ENCODE measurements at places on chromosomes 6 and 20. TPM values are rescaled to one million over a fixed set of nuclear protein-coding genes. Genes with fewer than 3 reads are reported as not detected.

- no peak for DNase-seq
- H3K27me3 ChIP-seq: no peaks in the 10 kb centered on the region
- H3K4me1 ChIP-seq: peaks cover 1% of the 10 kb centered on the region
- no peak overlapping the region for H3K4me3 ChIP-seq
- H3K27ac ChIP-seq: peak overlapping the region; percentile 20
- H3K36me3 ChIP-seq: peaks cover 12% of the 10 kb centered on the region
Observed at GRCh38 chr20:13819885-13820645, 35.2 kb downstream of the NDUFAF5 start.

The RBCK1 gene
- 108 TPM for total RNA-seq

DNA sequence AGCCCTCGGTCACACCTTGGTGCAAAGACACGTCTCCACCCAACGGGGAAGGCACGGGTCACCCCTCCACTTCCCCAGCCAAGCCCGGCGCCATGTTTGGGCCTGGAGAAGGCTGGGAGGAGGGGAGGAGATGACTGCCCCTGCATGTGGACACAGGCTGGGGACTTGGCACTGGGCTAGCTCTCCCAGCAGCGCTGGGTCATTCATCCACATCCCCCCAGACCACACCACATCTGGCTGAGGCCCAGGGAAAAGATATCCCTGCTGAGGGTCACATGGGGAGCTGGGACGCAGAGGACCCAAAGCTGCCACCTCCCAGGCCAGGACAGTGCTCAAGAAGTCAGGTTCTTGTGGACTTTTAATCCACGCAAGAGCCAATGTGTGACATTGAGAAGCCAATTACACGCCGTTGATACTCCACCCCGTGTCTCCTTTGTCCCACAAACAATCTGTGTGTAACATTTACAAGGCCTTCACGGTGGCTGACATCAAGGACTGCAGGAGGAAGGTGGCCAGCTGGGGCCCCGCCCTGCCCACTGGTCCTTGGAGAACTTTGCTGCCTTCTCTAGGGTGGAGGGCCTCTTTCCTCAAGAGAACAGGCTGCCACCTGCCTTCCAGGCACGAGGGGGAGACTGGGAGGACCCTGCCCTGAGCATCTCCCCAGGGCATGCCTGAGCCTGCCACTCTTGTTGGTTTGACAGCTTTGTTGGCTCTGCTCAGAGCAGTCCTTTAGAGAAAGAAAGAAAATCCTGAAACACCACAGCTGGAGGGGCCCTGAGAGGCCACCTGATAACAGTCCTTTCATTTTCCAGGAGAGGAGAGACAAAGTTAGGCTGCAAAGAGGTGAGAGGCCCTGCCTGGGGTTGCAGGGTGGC, 5.3 kb upstream of the IP6K3 start:
- peaks cover 11% of the 10 kb centered on the region for H3K4me1 ChIP-seq
- H3K27ac ChIP-seq: no peak overlapping the region
- no peaks in the 10 kb centered on the region for H3K36me3 ChIP-seq
- H3K4me3 ChIP-seq: no peak overlapping the region
- no peak for DNase-seq

DNA sequence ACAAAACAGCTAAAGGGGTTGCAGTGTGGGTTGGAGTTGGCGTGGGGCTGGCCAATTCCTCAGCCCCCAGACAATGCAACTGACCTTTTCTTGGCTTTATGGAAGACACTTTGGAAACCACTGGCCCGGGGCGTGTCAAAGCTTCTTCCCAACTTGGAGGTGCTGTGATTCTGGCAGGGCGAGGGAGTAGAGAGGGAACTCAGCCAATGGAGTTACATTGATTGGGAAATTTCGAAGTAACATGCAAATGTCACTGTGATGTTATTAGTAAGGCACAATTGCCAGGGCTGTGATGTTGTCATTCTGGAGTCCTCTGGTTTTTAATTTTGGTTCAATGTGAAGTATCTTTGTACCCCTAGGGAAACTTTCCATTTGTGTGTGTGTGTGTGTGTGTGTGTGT, 41.5 kb upstream of the EPB41L1 start:
- H3K4me3 ChIP-seq: no peak overlapping the region
- peaks cover 17% of the 10 kb centered on the region for H3K27me3 ChIP-seq
- H3K36me3 ChIP-seq: no peaks in the 10 kb centered on the region
- DNase-seq: no peak

GRCh38 chr20:25676164-25676809, 20.4 kb downstream of the ZNF337 start:
- peaks cover 39% of the 10 kb centered on the region for H3K36me3 ChIP-seq
- no peak overlapping the region for H3K27ac ChIP-seq
- no peak overlapping the region for H3K4me3 ChIP-seq
- H3K27me3 ChIP-seq: no peaks in the 10 kb centered on the region

GRCh38 chr6:12666886-12667285, 49.7 kb upstream of the PHACTR1 start:
- H3K4me1 ChIP-seq: no peaks in the 10 kb centered on the region
- DNase-seq: no peak
- peaks cover 8% of the 10 kb centered on the region for H3K27me3 ChIP-seq
- H3K4me3 ChIP-seq: no peak overlapping the region
- no peaks in the 10 kb centered on the region for H3K36me3 ChIP-seq
- H3K27ac ChIP-seq: no peak overlapping the region

DNA sequence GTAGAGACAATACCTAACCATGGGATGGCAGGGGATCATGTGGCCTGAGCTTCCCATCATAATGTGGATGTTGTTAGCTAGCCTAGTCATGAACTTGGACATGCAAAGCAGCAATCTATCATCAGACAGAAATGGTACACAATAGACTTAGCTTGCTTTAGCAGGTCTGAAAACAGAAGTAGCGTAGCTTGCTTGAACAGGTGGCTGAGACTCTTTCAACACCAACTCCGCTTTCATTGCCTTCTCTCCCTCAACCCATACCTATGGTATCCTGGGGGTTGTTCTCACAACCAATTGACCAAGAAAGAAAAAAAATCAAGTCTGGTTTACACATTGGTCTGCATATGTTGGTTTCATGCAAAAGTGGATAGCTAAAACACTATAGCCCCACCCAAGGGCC, 23.0 kb downstream of the CD164 start:
- H3K4me3 ChIP-seq: no peak overlapping the region
- H3K27ac ChIP-seq: no peak overlapping the region
- no peaks in the 10 kb centered on the region for H3K27me3 ChIP-seq
- no peak for DNase-seq

- DNase-seq: peak; percentile 39
- peaks cover 4% of the 10 kb centered on the region for H3K4me1 ChIP-seq
- peak overlapping the region; percentile 42 for H3K27ac ChIP-seq
Observed at GRCh38 chr6:35687658-35688604, 784 bp downstream of the FKBP5 start.

DNA sequence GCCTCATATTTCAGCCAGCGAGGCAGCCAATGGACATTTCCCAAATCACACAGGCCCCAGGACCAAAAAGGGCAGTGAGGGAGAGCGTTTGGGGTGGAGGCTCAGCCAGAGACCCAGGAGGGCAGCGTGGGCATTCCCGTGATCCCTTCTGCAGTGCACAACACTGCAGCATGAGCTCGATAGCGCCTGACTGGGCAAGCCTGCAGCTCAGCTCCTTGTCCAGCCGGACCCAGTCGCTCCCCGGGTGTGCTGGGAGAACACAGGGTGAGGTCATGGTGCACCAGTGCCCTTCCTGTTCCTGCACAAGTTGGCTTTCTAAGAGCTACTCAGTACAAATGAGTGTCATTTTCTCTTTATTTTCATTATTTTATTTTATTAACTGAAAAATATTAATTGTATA, 5.9 kb downstream of the TTLL2 start:
- no peak overlapping the region for H3K4me3 ChIP-seq
- no peak for DNase-seq
- no peaks in the 10 kb centered on the region for H3K27me3 ChIP-seq
- peaks cover 7% of the 10 kb centered on the region for H3K4me1 ChIP-seq

- no peaks in the 10 kb centered on the region for H3K27me3 ChIP-seq
- H3K27ac ChIP-seq: no peak overlapping the region
- DNase-seq: no peak
- H3K4me1 ChIP-seq: peaks cover 4% of the 10 kb centered on the region
- no peaks in the 10 kb centered on the region for H3K36me3 ChIP-seq
Observed at GRCh38 chr6:56032715-56033260, 157.4 kb upstream of the BMP5 start.

DNA sequence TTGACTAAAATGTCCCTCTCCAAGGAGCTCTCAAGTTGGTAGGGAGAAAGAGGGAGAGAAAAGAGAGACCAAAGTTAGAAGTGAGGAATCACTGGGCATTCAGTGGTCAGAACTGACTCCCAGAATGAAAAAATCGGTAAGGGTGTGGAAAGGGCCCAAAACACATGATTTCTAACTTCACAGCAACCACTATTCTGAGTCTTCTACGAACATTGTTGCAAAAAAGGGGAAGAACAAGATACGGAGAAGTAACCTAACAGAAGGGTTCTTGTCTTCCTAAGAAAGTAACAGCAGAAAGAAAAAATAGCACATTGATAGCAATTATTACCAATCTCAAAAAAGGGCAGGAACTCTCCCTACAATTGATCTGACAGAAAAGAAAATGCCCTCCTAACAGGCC, 65.6 kb downstream of the ATP9A start:
- peaks cover 76% of the 10 kb centered on the region for H3K4me1 ChIP-seq
- no peak overlapping the region for H3K4me3 ChIP-seq
- H3K36me3 ChIP-seq: peaks cover 5% of the 10 kb centered on the region
- DNase-seq: no peak

- no peak for DNase-seq
- H3K36me3 ChIP-seq: no peaks in the 10 kb centered on the region
- peak overlapping the region; percentile 12 for H3K27ac ChIP-seq
- H3K4me3 ChIP-seq: no peak overlapping the region
Observed at GRCh38 chr6:25165800-25166199, 113.4 kb upstream of the CARMIL1 start.

DNA sequence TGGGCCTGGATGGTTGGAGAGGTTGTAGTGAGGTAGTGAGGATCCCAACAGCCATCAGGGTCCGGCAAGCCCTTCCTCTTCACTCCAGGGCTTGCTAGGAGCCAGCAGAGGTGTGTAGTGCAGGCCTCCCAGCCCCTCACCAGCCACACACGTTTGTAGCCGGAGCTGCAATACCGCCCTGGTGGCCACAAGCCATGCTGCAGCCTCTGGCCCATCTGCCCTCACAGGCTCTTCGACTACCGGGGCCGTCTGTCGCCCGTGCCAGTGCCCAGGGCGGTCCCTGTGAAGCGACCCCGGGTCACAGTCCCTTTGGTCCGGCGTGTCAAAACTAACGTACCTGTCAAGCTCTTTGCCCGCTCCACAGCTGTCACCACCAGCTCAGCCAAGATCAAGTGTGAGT, 36.4 kb downstream of the EIF2S2 start:
- peaks cover 9% of the 10 kb centered on the region for H3K36me3 ChIP-seq
- no peak overlapping the region for H3K4me3 ChIP-seq
- no peak for DNase-seq

DNA sequence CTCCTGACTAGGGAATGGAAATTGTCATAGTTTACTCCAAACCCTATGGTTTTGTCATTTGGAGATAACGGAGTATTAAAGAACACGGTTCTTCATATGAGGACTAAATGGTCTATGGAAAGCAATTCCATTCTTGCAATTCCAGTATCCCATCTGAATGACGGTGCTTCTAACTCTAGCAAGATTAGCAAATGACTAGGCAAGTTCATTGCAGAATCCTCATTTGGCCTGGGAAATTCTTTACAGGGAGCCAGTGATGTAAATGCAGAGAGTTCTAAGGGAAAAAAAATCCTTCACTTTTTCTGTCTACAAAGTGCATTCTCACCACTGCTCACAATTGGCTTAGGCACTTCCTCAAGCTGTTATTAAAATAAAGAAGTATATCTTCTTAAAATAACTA, 111.5 kb downstream of the MOXD1 start:
- no peaks in the 10 kb centered on the region for H3K36me3 ChIP-seq
- H3K4me3 ChIP-seq: no peak overlapping the region
- no peaks in the 10 kb centered on the region for H3K4me1 ChIP-seq
- H3K27me3 ChIP-seq: no peaks in the 10 kb centered on the region
- H3K27ac ChIP-seq: no peak overlapping the region

DNA sequence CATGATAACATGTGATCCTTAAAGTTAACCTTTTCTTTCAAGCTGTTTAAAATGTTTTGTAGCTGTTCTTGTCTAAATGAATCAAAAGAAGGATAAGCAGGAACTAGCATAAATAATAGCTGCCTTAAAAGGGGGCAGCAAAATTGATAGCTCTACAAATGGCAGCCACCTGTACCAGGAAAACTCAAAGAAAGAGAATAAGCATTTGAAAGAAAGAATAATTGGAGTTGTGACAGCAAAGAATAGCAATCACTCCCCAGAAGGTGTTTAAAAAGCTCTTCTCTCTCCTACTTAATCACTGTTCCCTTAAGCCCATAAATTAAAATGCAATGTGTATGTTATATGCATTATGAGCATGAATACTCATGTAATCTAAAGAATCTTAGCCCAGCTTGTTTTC, 114.6 kb downstream of the SIM1 start:
- H3K36me3 ChIP-seq: no peaks in the 10 kb centered on the region
- H3K4me3 ChIP-seq: no peak overlapping the region
- DNase-seq: no peak
- peaks cover 19% of the 10 kb centered on the region for H3K4me1 ChIP-seq

- H3K27me3 ChIP-seq: peaks cover 4% of the 10 kb centered on the region
- no peaks in the 10 kb centered on the region for H3K4me1 ChIP-seq
- no peaks in the 10 kb centered on the region for H3K36me3 ChIP-seq
- DNase-seq: no peak
Observed at GRCh38 chr20:584161-584970, 25.7 kb downstream of the TCF15 start.

DNA sequence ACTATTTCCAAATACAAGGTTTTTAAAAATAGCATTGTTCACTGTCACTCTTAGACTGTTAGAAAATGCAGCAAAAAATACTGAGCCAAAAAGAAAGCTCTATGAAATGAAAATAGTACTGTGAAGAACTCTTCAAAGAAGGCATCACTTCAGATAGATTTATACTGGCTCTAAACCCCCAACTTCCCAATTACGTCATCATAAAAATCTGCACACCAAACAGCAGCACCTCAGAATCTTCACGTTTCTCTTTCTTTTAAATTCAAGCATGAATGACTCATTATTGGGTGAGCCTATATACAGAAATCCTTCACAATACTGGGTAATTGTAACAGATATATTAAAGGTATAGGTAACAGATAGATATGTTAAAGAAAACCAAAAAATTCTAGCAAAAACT, 208.4 kb upstream of the HTR1E start:
- no peak for DNase-seq
- H3K36me3 ChIP-seq: peaks cover 1% of the 10 kb centered on the region
- H3K27ac ChIP-seq: no peak overlapping the region
- no peaks in the 10 kb centered on the region for H3K27me3 ChIP-seq
- peaks cover 5% of the 10 kb centered on the region for H3K4me1 ChIP-seq

GRCh38 chr20:50001784-50002311, 19.1 kb downstream of the SNAI1 start:
- DNase-seq: no peak
- no peak overlapping the region for H3K27ac ChIP-seq
- H3K4me3 ChIP-seq: no peak overlapping the region
- H3K36me3 ChIP-seq: no peaks in the 10 kb centered on the region

DNA sequence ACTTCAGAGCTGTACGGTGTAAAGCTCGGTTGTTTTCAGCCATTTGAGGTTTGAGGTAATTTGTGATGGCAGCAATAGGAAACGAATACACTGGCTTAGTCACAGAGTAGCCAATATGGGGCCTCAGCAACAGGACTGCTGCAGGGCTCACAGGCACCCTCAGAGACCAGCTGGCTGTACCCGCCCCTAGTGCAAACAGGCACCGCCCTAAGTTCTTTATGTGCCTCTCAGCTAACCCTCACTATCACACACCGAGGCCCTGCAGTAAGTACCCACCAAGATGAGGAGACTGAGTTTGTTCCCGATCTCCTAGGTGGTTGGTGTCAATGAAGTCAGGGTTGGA, 11.2 kb upstream of the SERPINB9 start:
- H3K4me3 ChIP-seq: no peak overlapping the region
- no peak for DNase-seq
- H3K27ac ChIP-seq: no peak overlapping the region
- peaks cover 23% of the 10 kb centered on the region for H3K4me1 ChIP-seq
- H3K36me3 ChIP-seq: peaks cover 1% of the 10 kb centered on the region

Measured in progenitor cell of endocrine pancreas (in vitro differentiated cells).